ENCODE measurements at places on chromosomes 3 and 15.

- no peak for DNase-seq
Observed at GRCh38 chr3:62233065-62233464, 140.3 kb downstream of the FEZF2 start.

DNA sequence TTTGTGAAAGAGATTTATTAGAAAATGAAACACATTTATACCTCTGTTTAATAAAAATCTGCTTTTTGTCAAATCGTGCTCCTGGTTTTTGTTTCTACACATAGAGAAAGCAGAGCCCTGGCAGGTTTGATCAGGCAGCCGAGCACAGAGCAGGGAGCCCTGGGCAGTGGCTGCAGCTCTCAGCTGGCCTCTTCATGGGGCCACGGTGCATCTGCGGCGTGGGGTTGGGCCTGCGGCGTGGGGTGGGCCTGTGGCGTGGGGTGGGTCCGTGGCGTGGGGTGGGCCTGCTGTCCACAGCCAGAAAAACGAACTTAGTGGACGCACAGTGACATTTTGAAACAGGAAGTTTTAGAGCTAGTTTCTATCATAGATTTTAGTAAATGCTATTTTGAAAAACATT is 10.6 kb downstream of the GOLGA6L2 start:
- DNase-seq: no peak

DNA sequence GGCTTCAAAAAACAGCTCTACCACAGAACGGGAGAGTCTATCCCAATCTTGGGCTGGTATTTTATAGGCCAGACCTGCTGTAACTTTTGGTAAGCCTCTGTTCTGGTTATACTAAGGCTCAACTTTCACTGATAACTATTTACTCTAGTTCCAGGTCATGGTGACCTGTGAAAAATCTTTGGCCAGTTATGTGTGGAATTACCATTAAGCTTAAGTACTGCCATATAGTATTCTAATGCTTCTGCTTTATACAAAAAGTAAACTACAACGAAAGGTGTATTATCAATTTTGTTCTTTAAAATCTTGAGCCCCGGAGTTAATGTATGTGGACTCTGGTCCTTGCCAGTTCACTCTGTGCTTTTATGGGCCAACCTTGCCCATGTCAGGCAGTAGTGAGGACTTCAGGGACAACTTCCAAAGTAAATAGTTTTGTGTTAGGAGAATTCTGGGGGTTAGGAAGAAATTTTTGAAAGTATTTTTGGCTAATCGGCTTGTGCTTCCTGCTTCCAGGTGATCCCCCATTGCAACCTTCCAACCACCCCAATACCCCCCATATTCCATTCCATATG is 6.4 kb downstream of the SIAH2 start:
- no peak for DNase-seq

DNA sequence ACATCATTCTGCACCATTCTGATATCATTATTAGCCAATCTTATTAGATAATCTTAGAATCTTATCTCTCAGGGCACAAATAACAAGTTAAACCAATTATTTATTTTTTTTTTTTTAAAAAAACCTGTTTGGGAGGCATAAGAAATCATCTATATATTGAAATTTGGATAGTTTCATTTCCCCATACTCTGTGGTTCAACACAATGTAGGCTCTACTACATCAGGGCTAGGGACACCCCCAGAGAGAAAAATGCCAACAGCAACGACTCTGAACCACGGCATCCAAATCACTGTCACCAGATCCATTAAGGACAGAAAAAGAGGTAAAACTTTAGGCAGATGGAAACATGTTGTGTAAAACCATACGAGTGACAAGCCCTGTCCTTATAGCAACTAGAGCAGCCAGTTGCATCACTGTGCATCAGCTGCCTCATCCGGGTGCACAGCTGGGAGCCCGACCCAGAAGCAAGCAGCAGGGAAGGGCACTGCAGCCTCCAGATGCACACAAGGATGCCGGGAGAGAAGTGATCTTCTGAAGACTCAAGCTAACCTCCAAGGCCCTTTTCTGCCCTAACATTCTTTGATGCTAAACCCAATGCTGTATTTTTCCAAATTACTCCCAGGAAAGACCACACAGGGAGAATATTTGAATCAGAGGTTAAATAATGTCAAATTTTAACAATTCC is 381.1 kb downstream of the CTNNB1 start:
- DNase-seq: peak; percentile 40

- no peak for DNase-seq
Observed at GRCh38 chr3:139893963-139894642, 40.9 kb upstream of the CLSTN2 start.

DNA sequence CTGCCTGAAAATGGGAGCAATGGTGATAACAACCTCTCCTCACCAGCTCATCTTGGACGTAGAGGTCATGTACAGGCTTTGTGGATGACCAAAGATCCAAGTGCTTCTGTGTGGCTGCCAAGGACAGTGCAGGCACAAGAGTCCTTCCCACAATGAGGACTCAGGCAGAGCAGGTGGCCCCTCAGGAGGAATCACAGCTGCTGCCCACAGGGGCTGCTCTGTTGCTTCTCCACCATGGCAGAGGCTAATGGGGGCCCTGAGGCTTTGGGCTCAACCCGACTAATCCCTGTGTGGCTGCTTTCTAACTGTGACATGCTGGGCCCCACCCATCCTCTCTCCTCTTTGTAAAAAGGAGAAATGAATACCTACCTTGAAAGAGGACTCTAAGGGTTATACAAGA is 58.1 kb upstream of the MRPS22 start:
- no peak for DNase-seq

GRCh38 chr3:83193526-83193925 is 1432.1 kb upstream of the GBE1 start:
- DNase-seq: no peak

- no peak for DNase-seq
Observed at GRCh38 chr15:25761971-25762662, 101.0 kb downstream of the ATP10A start.

DNA sequence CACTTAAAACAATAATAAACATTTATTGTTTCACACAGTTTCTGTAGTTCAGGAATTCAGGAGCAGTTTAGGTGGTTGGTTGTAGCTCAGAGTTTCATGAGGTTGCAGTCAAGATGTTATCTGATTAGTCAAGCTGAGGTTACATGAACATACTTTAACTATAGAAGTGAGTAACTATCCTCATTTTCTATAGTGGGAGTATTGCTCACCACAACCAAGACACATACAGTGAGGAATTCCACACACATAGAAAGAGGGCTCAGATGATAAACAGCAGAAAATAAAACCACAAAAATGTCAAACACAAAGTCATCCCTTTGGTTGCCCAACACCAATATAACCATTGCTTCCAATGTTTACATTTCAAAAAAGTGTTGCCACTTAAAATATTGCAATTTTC is 13.6 kb downstream of the SCN11A start:
- DNase-seq: no peak

- DNase-seq: no peak
Observed at GRCh38 chr3:172447611-172448579, at the start of gene GHSR. Gene GHSR (minus strand): TSS chr3:172448456. CDS start chr3:172448413, 43 bp downstream.

DNA sequence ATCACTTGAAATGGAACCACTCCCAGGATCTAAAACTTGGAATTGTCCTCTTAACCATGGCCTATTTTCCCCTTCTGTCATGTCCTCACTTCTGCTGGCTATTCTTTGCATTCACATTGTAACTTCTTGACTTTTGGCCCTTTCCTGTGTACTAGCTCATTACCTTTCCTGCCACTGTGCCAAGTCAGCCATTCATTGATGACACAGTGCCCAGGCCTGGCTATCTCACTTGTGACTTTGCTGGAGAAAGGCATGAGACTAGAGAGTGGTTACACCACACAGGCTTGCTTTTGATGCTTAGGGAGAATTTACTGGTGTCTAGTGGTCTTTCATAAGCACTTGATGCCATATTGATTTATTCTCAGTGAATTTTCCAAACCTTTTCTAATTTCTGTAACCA is 101.1 kb downstream of the NR1D2 start:
- no peak for DNase-seq

- peak; percentile 90 for DNase-seq
Observed at GRCh38 chr15:60397772-60398445, at the start of gene ANXA2. Gene ANXA2 (minus strand): TSS chr15:60397986. CDS start chr15:60386075, 11,911 bp downstream.

DNA sequence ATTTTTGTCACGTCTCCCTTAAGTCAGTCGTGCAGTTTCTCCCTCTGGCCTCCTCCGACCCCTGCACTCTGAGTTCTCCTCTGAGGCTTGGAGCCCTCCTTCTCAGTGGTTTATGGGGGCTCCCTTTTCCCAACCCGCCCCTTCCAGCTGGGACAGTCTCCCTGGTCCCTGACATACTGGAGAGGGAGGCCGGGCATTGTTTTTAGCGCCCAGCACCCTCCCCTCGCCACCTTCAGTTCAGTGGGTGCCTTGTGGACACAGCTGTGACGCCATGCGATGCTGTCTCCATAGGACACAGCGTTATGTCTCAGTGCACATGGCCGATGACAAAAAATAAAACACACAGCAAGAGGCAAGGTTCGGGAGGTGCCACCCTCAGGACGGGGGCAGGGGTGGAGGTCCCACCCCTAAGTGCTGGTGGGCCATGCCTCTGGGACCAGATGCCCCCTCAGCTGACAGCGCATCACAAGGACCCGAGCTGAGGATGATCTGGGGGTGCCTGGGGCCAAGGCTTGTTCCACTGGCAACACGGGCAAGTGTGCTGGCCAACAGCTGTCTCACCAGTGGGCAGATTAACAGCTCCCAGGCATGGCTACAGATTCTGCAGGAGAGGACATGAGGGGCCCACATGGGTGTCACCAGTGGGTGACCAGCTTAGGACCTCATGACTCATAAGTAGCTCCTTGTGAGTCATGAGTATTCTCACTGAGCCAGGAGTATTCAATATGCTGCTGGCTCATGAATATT is 81.6 kb downstream of the PLXNA1 start:
- DNase-seq: no peak

DNA sequence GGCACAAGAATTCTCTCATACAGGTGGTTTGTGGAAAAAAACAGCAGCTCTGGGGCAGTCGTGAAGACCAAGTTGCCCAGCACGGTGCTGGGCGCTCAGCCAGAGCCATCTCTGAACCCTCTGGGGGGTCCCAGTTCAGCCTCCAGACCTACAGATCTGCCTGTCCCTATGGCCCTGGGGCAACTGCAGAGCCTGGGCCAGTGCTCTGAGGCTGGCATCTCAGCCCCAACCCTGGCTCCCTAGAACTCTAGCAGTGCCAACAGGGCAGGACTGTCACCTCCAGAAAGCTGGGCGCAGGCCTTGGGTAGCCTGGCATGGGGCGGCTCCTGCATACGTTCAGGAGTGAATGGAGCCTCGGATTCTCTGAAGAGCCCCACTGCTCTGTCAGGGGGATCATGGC is 44.7 kb downstream of the DNAJB8 start:
- no peak for DNase-seq

DNA sequence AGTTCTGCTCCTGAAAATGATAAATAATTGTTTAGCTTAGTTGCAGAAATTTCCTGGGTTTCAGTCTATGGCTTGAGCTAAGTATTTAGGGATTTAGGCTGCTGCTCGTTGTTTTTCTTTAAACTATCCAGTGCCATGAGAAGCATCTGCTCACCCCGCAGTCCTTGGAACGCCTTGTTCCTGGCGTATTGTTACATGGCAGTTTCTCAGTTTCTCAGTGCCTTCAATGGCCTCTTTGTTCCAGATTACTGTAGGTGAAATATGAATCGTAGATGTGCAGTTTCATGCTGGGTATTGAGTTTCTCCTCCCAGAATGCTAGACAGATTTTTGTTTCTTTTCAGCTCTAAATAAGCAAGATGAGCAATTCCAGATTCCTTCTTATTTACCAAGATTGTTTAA is 269.5 kb upstream of the GBE1 start:
- no peak for DNase-seq

GRCh38 chr3:148932972-148933371 is 58.4 kb upstream of the GYG1 start:
- DNase-seq: no peak

Data from GM10248 (cell line).